A172 (cell line): ENCODE measurements at places on chromosomes 4 and X. TPM values are rescaled to one million over a fixed set of nuclear protein-coding genes. Genes with fewer than 3 reads are reported as not detected.

Gene TACC3
- 39.6 and 55.0 TPM in 2 replicates for total RNA-seq

Gene MID1IP1
- 6.6 and 9.5 TPM in 2 replicates for total RNA-seq

Gene DMRTC1B
- total RNA-seq, result not detected in 2 replicates

Gene AGTR2
- not detected in 2 replicates for total RNA-seq

Gene NLGN4X
- total RNA-seq, result 0.74 and 1.5 TPM in 2 replicates

- no peak for DNase-seq
Measured at GRCh38 chr4:7103607-7104365, 35.9 kb upstream of the GRPEL1 start.

GRCh38 chr4:13263967-13264525 lies 220.1 kb downstream of the RAB28 start:
- no peak for DNase-seq

- DNase-seq, result no peak
Measured at GRCh38 chr4:26826721-26827120, 33.9 kb upstream of the STIM2 start.

DNA sequence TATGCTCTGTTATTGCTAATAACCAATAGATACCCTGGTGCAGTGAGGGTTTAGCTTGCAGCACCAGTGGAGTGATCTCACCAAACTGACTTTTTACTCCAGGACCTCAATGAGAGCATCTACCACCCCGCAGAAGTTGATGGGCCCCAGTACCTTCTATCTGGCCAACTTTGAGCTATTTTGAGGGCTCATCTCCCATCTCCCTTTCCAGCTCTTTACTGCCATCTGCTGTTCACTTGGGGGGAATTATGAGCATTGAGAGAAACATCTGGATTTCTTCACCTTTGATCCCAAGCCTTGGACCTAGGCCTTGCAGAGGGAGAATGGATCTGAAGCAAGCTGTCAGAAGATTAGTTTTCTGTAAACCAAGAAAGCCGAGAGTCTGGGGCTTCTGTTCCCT lies 143.6 kb downstream of the TMEM164 start:
- DNase-seq, result no peak

GRCh38 chr4:151322570-151322969 lies 2.8 kb downstream of the SH3D19 start:
- no peak for DNase-seq

- DNase-seq, result no peak
Measured at GRCh38 chr4:150581641-150582051, 305 bp upstream of the MAB21L2 start.

DNA sequence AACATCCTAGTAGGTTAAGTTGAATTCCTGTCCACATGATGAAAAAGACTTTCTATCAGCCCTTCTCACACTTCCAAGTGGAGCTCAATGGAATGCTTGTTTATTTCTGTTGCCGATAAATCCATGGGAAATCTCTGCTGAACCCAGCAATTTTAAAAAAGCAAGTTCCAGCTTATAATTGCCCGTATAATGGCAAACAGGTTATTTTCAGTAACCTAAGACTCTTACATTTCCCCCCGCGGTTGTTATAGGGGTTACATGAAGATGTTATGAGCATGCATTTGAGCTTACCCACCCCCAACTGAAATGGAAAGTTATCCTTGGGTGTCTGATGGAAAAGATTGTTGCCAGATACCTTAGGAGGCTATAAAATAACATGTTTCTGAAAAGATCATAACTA lies 136.2 kb downstream of the PALLD start:
- DNase-seq, result no peak

DNA sequence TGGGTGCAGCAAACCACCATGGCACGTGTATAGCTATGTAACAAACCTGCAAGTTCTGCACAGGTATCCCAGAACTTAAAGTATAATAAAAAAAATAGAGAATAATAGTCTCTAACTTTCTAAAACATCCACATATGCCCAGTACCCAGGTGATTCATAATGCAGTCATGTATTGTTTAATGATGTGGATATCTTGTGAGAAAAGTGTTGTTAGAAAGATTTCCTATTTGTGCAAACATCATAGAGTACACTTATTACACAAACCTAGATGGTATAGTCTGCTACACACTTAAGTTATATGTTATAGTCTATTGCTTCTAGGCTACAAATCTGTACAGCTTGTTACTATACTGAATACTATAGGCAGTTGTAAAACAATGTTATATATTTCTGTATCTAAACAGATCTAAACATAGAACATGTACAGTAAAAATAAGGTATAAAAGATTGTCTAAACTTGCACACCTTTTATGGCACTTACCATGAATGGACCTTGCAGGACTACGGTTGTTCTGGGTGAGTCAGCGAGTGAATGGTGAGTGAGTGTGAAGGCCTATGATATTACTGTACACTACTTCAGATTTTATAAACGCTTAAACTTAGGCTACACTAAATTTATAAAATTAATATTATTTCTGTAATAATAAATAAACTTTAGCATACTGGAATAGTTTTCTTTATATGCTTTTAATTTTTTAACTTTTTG lies 232.2 kb upstream of the SLIT2 start:
- DNase-seq, result no peak
